SW 1271 (cell line): ENCODE measurements at places on chromosomes 1 and 21.
A peak's percentile ranks its signal among the peaks of the same experiment; 100 is the strongest.

GRCh38 chr1:42379794-42380585 is 602 bp upstream of the RIMKLA start:
- DNase-seq = no peak

DNA sequence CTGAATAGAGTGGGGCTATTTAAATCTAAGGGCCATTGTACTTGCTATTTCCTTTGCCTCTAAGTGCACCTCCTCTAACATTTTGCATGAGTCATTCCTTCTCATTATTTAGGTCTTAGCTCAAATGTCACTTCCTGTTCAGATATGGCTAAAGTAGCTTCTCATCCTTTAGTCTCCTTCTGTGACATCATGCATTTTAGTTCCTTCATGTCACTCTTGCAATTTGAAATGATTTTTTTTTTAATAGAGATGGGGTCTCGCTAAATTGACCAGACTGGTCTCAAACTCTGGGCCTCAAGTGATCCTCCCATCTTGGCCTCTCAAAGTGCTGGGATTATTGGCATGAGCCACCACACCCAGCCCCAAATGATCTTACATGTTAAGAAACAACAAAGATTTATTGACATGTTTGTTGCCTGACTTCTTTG is 6.6 kb downstream of the TBX19 start:
- no peak for DNase-seq

- no peak for DNase-seq
Measured at GRCh38 chr1:198290089-198290683, 133.4 kb downstream of the NEK7 start.

- peak; percentile 85 for DNase-seq
Measured at GRCh38 chr1:9539165-9539828, at the start of gene SLC25A33. Gene SLC25A33 (plus strand): TSS chr1:9539465. CDS start chr1:9539692, 227 bp downstream.

GRCh38 chr1:203282720-203283542 is 22.4 kb upstream of the BTG2 start:
- no peak for DNase-seq

DNA sequence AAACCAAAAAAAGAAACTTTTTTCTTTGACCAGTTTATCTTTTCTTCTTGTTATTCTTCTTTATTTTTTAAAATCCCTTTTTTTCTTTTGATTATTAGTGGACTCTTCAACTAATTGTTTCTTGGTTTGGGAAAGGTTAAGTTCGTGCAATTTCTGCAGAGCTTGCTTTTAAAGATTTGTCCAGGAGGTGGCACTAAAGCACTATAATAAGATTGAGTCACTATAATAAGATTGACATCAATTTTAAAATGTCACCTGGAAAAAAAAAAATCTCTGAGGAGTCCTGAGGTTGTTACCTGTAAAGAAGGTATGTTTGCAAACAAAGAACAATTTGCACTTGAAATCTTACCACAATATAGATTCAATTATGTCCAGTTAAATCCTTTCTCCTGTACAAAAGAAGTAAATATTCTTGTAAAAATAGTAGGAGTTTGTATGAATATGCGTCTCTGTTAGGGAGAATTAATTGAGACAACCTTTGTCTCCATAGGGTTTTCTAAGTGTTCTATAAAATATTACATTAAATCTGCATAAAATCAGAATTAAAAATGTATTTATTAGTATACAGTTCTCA is 166.7 kb downstream of the ADGRL4 start:
- peak; percentile 33 for DNase-seq

- DNase-seq = no peak
Measured at GRCh38 chr1:226092965-226093364, 30.4 kb downstream of the H3-3A start.

- no peak for DNase-seq
Measured at GRCh38 chr1:42209526-42210251, 45.1 kb upstream of the GUCA2A start.

DNA sequence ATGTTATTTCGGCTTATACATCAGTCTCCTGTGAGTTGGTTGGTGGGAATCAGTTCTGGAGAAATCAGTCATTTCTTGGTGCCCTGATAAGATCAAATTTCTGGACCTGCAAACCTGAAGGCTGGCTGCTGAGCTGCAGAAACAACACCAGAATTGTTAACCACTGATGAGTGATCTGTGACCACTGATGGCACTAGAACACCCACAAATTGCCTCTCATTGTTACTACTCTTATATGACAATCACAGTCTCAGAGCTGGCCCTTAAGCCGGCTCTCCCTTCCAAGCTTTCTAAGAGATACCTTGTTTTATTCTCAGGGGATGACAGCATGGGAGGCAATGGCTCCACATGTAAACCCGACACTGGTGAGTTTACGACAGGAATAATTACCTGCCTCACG is 1.9 kb downstream of the C1orf162 start:
- DNase-seq = no peak

DNA sequence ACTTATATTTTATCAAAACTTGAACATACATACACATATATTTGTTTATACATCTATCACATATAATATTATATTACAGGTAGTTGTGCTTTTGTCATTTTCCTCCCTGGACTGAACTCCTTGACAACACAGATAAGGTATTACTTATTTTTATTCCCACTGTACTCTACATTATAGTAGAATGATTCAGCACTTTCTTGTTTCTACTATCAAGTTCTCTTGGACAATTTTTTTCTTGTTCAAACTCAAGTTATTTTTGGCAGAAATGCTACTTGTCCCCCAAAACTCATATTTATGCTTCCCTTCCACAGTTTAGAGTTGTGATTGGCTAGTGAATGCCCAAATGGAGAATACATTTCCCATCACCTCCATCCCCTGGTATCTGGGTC is 10.8 kb upstream of the PTPRC start:
- DNase-seq = no peak

GRCh38 chr1:204928671-204929486 is 58.2 kb downstream of the NFASC start:
- DNase-seq = no peak

DNA sequence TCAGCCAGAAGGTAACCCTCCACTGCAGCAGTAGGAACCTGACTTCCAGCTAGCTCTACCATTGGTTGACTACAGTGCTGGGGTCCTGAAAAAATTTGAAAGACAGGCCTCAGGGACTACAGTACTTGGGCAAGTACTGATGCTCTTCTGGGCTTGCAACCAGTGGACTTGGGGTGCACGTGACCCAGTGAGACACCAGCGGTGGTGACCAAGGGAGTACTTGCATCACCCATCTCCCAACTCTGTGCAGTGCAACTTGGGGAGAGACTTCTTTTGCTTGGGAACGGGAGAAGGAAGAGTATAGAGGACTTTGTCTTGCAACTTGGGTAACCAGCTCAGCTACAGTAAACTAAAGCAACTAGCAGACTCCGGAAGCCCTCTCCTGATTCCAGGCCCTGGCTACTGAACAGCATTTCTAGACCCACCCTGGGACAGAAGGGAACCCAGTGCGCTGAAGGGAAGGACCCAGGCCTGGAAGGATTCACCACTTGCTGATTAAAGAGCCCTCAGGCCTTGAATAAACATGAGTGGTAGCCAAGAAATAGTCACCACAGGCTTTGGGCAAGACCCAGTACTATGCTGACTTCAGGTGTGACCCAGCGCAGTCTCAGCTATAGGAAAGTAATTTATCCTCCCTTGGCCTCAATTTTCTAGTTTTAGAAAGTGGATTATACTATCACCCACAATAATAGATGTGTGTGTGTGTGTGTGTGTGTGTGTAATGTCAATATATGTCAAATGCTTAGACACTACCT is 45.6 kb downstream of the TNNI3K start:
- no peak for DNase-seq

- no peak for DNase-seq
Measured at GRCh38 chr1:18142471-18142870, 34.9 kb downstream of the IGSF21 start.

GRCh38 chr1:231571904-231572303 is 43.4 kb downstream of the TSNAX start:
- DNase-seq = no peak

DNA sequence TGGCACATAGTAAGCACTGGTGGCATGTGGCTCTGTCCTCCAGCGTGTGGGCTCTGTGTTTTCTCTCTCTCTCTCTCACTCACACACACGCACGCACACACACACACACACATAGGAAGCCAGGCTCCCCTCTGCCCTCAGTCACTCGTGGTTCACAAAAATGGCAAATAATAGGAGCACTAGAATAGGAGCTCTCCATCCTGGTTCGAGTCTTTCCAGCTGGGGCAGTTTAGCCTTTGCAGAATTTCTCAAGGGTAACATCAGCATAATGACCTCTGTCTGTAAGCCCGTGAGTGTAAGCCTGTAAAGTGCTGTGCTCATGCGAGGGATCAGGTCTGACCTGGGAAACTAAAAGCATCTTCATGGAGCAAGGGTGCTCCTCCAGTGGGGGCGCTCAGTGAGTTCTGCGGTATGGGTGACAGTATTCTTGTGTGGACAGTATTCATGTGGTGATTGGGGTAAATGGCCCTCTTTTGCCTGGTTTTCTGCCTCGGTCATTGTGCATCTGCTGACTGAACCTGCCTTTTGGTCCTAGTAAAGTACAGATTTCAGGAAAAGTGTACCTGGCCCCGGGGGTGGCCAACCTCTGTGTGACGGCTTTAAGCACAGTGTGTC is 842 bp upstream of the ZC3H12A start:
- peak; percentile 30 for DNase-seq

- no peak for DNase-seq
Measured at GRCh38 chr1:212613440-212614335, 5.1 kb downstream of the ATF3 start.

GRCh38 chr1:20696397-20697333 is 21.1 kb downstream of the KIF17 start:
- peak; percentile 60 for DNase-seq

GRCh38 chr1:92473781-92474495 is 12.8 kb downstream of the GFI1 start:
- DNase-seq = no peak

- DNase-seq = no peak
Measured at GRCh38 chr1:200128944-200129879, 101.7 kb downstream of the NR5A2 start.

- no peak for DNase-seq
Measured at GRCh38 chr1:243605604-243606003, 244.4 kb downstream of the AKT3 start.

- no peak for DNase-seq
Measured at GRCh38 chr1:96703186-96703585, 18.4 kb upstream of the PTBP2 start.

- DNase-seq = no peak
Measured at GRCh38 chr1:225461533-225462428, 33.9 kb upstream of the LBR start.

DNA sequence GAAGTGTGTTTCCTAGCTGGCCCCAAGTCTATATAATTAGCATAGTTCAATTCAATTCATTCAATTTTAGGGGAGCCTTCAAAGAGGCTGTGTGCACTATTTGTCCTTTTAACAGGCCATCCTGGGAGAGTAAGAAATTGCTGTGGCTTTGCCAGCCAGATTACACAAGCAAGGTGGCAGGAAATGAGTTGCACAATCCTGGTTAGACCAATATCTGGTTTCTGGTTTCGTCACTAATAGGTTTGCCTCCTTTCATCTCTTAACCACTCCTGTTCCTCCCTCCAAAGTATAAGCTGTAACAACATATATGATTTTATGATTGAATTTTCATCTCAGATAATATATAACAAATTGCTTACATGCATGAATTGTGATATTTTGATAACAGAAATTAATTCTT is 84.1 kb upstream of the NEGR1 start:
- no peak for DNase-seq

- DNase-seq = no peak
Measured at GRCh38 chr1:116720364-116721038, 33.7 kb upstream of the CD2 start.

DNA sequence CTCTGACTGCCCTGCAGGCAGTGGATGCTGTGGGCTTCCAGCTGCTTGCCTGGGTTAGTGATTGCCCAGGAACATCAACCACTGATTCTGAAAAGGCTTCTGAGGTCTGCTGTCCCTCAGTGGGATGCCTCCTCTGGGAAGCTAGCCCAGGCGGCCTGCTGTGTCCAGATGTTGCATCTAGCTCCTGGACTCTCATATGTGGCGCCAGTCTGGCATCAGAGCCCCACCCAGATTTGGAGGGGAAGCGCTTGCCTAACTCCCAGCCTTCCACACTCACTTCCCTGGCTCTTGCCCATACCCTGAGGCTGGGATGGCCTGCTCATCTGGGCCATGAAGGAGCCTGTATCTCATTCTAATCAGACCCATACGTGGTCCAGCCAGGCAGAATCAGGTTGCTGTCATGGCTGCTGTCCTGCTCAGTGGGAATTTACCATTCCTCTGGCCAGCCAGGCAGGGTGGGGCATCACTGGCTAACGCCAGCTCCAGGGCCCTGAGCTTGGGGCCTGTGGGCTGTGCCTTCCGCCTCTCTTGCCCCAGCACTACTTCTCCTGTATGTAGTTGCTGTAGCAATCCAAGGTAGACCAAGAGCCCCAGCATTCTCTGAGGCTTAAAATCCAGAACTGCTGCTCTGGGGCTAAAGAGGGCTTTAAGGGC is 4.1 kb downstream of the CSF1 start:
- DNase-seq = no peak
